ENCODE measurements at places on chromosomes 7 and 10. TPM values are rescaled to one million over a fixed set of nuclear protein-coding genes. Genes with fewer than 3 reads are reported as not detected.

- H3K4me3 ChIP-seq, result no peak overlapping the region
- peaks cover 6% of the 10 kb centered on the region for H3K4me1 ChIP-seq
- no peaks in the 10 kb centered on the region for H3K27me3 ChIP-seq
- no peaks in the 10 kb centered on the region for H3K36me3 ChIP-seq
Observed at GRCh38 chr10:7258948-7259523, 151.8 kb downstream of the SFMBT2 start.

DNA sequence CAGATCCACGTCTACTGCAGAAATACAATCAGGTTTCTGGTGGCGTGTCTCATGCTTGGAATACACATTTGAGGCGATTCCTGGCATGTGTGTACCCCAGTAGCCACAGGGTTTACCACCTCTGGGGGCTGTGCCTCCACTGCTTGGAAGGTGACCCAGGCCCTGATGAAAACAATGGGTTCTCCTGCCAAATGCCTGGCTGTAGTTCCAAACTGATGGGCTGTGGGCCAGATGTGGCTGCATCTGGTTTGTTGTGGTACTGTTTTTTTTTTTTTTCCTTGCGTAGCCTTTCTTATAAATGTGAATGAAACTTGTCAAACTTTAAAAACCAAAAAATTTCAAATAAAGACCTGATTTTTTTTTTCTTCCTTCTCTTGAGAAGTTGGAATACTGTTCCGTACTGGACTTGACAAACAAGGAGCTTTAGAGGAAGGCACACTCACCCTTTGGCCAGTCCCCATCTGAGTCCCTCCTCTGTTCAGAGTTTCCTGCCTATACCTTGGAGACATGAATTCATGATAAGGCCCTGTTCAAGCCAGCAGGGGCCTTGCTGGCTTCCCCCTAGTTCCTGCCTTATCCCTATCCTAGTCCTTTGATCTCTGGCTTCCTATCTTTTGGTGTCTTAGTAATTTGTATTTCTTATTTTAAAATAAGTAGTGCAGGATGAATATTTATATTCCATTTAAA lies 217.1 kb downstream of the PHTF2 start:
- no peak overlapping the region for H3K27ac ChIP-seq
- no peak for DNase-seq
- no peaks in the 10 kb centered on the region for H3K27me3 ChIP-seq
- H3K4me3 ChIP-seq, result no peak overlapping the region
- H3K36me3 ChIP-seq, result no peaks in the 10 kb centered on the region

Gene REEP3
- total RNA-seq, result 48.6 TPM

DNA sequence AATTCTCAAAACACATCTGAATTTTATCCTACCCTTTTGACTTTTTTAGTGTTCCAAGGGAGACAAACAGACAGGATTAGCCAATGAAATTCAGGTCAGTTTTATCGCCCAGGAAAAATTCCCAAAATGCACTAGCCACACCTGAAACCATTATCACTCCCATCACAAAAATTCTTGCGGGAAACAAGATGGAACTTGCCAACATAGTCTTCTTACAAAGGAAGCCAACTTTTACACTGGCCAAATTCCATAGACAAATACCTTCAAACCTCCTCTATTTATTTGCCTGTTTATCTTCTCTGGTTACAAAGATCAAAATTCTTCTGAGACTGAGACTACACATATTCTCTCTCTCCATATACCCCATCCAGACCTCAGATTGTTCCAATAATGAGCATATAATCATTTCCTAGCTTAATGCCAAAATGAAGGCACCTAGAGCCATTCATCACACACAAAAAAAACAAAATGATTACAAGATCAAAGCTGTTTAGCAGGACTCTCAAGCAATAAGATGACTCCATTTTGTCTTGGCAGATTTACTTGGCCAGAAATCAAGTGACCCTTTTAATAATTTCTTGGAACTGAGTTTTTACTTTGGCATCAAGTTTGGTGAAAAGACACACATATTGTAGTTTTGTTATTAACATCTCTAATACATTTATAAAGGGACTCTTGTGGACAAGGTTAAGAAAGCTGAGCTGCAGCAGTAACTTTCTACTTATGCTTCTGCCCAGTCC lies 30.2 kb downstream of the MET start:
- H3K27ac ChIP-seq, result no peak overlapping the region
- no peaks in the 10 kb centered on the region for H3K4me1 ChIP-seq
- no peaks in the 10 kb centered on the region for H3K36me3 ChIP-seq
- H3K27me3 ChIP-seq, result no peaks in the 10 kb centered on the region
- no peak for DNase-seq

DNA sequence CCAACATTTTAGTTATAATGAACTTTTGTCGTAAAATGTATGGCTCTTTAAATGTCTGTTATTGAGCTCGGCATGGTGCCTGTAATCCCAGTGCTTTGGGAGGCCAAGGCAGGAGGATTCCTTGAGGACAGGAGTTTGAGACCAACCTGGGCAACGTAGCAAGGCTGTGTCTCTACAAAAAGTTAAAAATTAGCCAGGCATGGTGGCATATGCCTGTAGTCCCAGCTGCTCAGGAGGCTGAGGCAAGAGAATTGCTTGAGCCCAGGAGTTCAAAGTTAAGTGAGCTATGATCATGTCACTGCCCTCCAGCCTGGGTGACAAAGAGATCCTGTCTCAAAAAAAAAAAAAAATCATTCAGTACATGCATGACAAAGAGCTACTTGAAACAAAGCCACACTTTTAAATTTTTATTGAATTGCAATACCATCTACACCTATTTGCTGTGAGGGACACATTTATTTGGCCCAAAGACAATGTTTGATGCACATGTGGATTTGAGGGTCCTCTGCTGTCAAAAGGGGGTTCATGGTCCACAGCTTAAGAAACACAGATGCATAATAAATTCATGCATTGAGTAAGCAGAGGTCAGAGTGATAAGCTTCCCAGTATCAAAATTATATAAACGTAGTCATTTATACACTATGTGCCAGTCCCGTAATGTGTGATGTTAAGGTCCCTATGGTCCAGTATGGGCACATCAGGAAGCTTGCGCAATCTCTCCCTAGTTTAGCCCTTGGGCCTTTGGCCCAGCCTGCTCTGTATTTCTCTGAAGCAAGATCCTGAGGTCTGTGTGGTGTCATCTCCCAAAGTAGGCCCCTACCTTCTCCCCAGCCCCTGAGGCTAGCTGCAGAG lies 4.4 kb upstream of the MALSU1 start:
- H3K27ac ChIP-seq, result no peak overlapping the region
- no peaks in the 10 kb centered on the region for H3K27me3 ChIP-seq
- DNase-seq, result no peak
- peaks cover 2% of the 10 kb centered on the region for H3K4me1 ChIP-seq
- H3K4me3 ChIP-seq, result no peak overlapping the region

- no peak for DNase-seq
- H3K4me1 ChIP-seq, result peaks cover 6% of the 10 kb centered on the region
- H3K27me3 ChIP-seq, result no peaks in the 10 kb centered on the region
- peaks cover 1% of the 10 kb centered on the region for H3K36me3 ChIP-seq
- peak overlapping the region; percentile 99 for H3K27ac ChIP-seq
Observed at GRCh38 chr10:5813091-5813340, 218 bp downstream of the GDI2 start.

DNA sequence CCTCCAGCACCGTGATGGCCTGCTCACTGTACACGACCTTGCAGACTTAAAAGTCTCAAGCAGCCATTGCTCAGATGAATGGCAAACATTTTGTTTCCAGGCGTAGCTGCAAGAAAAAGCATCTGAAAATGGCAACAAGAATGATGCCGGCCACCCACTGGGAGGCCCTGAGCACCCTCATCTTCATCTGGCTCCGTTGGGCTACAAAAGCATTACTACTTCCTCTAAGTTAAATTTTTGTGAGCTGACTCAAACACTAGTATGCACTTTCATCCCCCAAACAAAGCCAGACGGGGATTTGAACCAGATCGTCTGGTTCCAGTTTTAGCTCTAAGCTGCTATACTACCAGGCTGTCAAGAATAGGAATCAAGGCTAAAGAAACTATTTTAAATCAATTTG lies 116.6 kb upstream of the CDK1 start:
- H3K4me3 ChIP-seq, result no peak overlapping the region
- no peaks in the 10 kb centered on the region for H3K36me3 ChIP-seq
- peaks cover 2% of the 10 kb centered on the region for H3K4me1 ChIP-seq
- no peaks in the 10 kb centered on the region for H3K27me3 ChIP-seq

Gene PNLIPRP1
- not detected for total RNA-seq

DNA sequence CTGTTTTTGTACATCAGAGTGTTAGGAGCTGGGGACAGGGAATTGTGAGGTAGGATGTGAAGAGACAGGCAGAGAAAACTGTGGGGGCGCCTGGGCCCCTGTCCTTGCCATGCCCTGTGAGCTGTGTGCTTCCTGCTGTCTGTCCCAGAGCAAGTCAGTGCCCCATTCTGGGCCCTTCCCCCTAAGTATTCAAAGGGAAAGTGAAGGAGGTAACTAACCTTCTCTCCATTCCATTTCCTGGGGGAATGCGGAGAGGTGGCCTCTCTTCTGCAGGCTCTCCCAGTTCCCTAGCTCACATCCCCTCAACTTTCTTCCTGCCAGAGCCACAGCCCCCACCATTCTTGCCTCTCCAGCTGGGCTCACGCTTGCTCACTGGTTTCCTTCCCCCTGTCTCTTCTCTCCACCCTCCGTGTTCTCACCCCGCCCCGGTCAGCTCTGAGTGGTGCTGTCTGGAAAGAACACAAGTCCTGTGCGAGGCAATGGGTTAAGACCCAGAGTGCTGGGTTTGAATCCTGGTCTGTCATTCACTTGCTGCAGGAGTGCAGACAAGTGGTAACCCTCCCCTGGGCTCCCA lies 9.7 kb upstream of the VSIR start:
- peaks cover 69% of the 10 kb centered on the region for H3K27me3 ChIP-seq
- DNase-seq, result no peak
- H3K27ac ChIP-seq, result no peak overlapping the region
